CD4-positive, alpha-beta T cell treated with Interleukin-10 for 1 hour (primary cell): ENCODE measurements at places on chromosomes 13 and 19.

DNA sequence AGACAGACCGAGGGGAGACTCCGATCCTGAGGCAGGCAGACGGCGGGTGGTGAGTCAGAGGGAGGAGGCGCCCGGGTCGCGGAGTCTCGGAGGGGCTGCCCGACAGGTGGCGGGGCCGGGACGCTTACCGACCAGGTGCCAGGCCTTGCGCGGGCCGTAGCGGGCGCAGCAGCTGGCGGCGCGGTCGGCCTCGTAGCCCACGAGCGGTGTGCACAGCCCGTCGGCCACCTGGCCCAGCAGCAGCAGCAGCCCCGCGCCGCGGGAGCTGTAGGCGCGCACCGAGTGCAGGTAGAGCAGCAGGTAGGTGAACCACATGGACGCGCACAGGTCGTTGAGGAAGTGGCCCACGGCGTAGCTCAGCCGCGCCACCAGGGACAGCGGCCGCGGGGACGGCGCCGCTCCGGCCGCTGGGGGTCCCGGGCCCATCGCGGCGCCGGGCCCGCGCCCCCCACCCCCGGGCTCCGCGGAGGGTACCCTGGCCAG lies 367 bp downstream of the MFSD12 start:
- peak; percentile 55 for DNase-seq

DNA sequence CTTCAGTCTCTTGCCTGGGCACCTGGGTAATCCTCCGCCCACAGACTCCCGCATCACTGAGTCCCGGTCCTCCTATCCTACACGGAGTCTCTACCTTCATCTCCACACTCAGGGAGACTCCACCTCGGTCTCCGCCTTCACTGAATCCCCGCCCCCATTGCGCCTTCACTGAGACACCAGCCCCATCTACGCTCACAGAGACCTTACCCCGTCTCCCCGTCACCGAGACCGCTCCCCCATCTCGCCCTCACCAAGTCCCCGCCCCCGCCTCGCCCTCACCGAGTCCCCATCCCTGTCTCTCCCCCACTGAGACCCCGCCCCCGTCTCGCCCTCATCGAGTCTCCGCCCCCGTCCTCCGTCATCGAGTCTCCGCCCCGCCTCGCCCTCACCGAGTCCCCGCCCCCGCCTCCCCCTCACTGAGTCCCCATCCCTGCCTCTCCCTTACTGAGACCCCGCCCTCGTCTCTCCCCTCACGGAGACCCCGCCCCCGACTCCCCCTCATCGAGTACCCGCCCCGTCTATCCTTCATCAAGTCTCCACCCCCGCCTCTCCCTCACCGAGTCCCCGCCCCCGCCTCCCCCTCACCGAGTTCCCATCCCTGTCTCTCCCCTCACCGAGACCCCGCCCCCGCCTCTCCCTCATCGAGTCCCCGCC lies 23.1 kb upstream of the ZNF846 start:
- DNase-seq, result peak; percentile 96

- DNase-seq, result no peak
Observed at GRCh38 chr19:42010245-42011126, 16.5 kb upstream of the ATP1A3 start.

DNA sequence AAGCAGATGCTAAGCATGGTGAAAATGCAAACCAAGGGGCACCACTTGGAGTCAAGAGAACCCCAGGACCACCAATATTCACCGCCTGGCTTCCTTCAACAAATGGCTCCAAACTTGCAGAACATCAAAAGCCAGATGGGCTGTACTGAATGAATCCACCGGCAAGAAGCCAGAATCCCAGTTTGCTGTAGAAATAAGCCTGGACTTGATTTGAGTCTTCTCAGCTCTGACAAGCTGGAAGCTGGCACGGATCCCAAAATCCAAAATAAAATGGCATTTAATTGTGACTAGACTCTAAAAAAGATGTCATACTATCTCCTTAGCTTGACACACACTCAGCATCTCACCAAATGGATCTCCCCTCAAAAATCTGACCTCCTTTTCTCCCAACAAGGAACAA lies 11.9 kb downstream of the EFNB2 start:
- no peak for DNase-seq

- DNase-seq, result no peak
Observed at GRCh38 chr13:114318624-114319023, 4.3 kb downstream of the CHAMP1 start.

- DNase-seq, result no peak
Observed at GRCh38 chr19:31451686-31452330, 102.6 kb upstream of the TSHZ3 start.

GRCh38 chr19:18311502-18312091 lies 11.3 kb downstream of the LSM4 start:
- no peak for DNase-seq

DNA sequence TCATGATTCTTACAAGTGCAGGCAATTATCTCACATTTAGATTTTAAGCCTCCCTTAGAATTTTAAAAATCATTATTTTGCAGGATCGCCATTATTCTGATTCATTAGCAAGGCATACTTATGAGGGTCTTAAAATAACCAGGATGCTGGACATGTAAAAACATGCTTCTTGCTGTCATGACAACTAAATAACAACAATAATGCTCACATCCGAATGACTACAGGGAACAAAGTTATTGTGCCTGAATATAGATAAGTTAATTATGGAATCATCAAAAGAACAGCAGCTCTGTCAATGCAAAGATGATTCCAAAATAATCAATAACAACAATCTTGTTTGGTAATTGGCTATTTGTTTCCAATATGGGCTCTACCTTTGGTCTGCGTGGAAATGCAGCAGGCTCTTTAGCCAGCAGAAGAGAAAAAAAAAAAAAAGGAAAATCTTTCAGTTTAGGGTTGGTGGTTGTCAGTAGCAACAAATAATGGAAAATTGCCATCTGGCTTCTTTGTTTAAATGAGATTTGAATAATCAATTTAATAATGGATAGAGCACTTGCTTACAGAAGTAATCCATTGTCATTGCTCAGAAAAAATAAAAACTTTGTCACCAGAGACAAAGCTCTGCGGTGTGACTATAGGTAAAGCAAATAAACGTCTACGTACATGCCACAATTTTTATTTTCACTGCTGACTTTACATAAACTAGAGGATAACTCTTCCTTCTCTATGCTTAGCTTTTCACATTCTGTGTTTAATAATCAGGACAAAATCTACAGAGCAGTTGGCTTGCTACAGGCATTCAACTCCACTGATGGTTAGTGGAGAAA lies 468.9 kb upstream of the TSHZ3 start:
- DNase-seq, result no peak

DNA sequence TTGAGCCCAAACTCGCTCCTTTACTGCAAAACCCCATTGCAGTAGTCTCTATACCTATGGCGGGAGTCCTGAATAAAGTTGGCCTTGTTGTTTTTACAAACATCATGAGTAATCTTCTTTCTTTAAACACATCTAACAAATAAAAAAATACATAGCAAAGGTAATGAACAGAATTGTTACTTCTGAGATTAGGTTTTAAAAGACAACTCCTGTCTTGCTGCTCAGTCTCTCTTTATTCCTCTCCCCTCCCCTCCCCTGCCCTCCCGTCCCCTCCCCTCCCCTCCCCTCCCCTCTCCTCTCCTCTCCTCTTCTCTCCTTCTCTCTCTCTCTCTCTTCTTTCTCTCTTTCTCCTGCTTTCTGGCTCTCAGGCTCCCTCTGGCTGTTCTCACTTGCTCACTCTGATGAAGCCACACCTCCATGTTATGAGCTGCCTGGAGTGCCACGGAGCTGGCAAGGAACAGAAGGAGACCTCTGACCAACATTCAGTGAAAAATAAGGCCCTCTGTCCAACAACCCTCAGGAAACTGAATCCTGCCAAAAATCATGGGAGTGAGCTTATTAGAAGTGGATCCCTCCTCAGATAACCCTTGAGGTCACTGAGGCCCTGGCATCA lies 300.7 kb upstream of the MIR17HG start:
- no peak for DNase-seq

GRCh38 chr19:32289566-32290210 lies 55.7 kb upstream of the ZNF507 start:
- no peak for DNase-seq

GRCh38 chr13:113920606-113921286 lies 53.1 kb downstream of the C13orf46 start:
- no peak for DNase-seq

DNA sequence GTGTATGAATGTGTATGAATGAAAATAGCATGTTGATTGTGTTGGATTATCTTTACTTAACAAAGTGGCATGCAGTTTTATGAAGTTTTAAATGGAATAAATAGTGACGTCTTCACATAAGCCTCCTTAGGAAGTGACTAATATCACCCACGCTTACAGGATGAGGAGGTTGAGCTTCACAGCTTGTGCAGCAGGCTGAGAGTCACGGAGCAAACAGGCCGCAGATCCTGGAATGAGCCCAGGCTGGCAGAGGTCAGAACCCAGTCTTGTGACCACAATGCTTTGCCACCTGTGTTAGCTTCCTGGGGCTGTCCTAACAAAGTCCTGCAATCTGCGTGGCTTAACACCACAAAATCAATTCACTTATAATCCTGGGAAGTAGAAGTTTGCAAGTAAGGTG lies 20.8 kb downstream of the LAIR2 start:
- no peak for DNase-seq

GRCh38 chr19:19214159-19214490 lies 2.4 kb downstream of the NCAN start:
- no peak for DNase-seq

- DNase-seq, result no peak
Observed at GRCh38 chr19:56423985-56424353, 19.8 kb downstream of the ZNF583 start.

GRCh38 chr13:48539550-48539949 lies 6.7 kb upstream of the RCBTB2 start:
- no peak for DNase-seq

GRCh38 chr19:11624069-11624463 lies 26.8 kb downstream of the ZNF627 start:
- DNase-seq, result no peak

- DNase-seq, result peak; percentile 15
Observed at GRCh38 chr19:44741258-44741731, 7.2 kb upstream of the BCL3 start.

DNA sequence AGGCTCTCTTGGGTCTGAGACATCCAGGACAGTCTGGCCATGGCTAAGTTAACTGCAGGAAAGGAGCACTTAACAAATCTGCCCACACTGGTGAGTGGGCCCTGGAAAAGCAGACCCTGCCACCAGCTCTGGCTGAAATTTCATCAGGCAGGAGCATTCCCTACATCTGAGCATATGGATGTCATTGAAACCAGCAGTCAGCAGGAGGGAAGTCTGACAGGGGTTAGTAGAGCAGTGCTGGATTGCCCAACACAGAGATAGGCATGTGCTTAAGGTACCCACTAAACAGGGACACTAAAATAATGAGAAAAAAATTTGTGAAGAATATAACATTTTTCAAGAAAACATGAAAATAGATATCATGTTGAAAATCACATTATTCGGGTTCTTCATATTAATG lies 13.6 kb upstream of the ACOD1 start:
- DNase-seq, result no peak

DNA sequence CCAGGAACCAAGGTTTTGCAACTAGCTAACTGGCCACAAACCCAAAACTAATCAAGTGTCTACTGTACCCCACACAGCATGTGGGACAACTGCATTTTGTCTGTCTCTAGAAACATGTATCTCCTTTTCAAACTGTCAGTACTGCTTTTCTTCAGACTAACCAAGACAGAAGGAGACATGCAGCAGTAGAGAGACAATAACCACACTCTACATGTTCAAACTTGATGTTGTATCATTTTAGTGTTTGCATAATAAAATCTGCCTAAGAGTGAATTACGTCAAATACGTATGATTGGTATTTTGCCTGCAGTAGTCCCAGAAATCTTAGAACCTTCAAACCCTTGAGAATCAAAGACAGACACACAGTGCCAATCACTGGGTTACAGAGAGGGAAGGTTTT lies 22.0 kb upstream of the FREM2 start:
- DNase-seq, result no peak

DNA sequence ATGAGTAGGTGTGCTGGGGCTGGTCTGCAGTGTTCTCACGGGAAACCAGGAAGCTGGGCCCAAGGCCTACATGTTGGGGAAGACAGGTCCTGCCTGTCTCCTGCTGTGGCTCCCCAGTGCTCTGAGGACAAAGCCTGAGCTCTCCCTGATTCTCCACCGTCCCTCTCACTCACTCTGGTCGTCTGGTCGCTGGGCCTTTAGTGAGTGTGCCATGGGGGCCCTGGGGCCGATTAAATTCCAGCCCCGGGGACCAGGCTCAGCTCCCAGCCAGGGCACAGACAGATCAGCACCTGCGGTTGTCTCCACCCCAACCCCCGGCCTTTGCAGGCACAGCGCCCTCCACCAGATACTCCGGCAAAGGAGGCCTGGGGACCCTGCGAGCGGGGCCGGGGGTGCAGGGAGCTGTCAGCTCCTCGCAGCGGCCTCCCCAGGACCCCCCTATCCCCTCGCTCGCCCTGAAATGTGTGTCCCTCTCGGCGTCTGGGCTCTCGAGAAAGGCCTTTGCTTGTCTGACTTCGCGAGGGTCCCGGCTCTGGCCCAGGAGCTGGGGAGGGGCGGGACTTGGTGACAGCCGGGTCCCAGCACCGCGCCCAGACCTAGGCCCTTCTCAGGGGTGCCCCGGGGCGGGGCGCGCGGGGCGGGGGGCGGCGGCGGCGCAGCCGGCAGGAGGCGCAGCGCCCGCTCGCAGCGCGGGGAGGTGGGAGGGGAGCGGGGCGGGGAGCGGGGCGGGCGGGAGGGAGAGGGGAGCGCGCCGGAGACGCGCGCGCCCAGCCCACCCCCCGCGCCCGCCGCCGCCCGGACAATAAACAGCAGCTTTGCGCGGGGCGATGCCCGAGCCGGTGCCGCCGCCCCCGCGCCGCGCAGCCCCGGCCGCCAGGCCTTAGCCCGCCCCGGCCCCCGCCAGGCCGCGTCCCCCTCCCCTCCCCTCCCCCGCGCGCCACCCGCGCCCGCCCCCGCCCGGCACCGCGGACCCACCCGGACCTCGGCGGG lies at the start of gene PALM:
Gene PALM (plus strand): TSS at position 782 of the 990 bp plus-strand sequence. CDS start 212 bp downstream, outside the sequence.
- DNase-seq, result no peak

DNA sequence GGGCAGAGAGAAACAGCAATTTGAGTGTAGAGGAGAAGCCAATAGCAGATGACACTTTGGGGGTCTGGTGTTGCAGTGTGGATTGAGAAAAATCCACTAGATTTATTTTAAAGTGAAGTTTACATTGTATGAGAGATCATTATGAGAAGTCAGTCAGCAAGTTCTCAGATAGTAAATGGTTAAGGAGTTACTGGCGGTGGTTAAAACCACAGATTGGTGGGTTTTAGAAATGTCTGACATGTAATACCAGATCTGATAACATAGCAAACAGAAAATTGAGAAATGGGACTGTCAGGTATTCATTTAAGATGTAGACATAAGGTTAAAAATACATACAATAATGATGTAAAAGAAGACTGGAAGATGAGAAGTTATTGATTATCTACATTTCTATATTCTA lies 7.2 kb downstream of the ABHD13 start:
- DNase-seq, result peak; percentile 34

DNA sequence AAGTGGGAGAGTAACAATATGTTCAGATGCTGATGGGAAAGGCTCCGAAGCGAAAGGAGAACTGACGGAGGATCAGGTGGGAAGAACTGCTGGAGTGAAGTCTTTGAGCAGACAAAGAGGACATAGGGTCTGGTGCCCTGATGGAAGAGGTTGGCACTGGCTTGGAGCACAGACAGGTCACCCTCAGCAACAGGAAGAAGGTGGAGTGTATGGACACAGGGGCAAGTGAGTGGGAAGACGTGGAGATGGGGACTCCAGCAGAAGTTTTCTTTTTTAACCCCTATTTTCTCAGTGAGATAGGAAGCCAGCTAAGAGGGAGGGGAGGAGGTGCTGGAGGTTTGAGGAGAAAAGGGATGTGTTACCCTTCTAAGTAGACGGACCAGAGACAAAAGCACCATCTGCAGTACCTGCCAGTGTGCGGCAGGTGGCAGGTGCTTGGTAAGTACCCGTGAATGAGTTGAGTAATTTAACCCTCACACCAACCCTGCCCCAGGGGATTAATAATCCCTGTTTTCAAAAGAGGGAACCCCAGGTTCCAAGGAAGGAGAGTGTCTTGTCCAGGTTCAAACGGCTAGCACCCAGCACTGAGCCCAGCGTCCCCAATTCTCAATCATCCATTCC lies 11.2 kb downstream of the HAS1 start:
- no peak for DNase-seq
